ENCODE measurements at places on chromosomes 16 and 17.
A peak's percentile ranks its signal among the peaks of the same experiment; 100 is the strongest.

GRCh38 chr16:3282730-3283542 is at the start of gene ZNF263:
ZNF263 (plus strand) TSS chr16:3283491; CDS start chr16:3283819, 328 bp downstream.
- peak; percentile 98 for DNase-seq

- DNase-seq, result no peak
These were observed 26.7 kb downstream of the ITGAL start for GRCh38 chr16:30499284-30499683.

DNA sequence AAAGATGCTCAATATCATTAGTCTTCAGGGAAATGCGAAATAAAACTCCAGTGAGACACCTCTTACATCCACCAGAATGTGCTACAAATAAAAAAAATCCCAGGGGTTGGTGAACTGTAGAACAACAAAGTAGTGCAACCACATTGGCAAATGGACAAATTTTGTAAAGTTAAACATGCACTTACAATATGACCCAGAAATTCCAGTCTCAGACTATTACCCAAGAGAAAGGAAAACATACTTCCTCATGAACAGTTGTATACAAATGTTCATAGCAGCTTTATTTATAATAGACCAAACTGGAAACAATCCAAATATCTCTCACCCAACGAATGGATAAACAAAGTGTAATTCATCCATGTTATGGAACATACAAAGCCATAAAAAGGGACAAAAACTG is 239.5 kb downstream of the ABCC12 start:
- DNase-seq, result no peak

- no peak for DNase-seq
These were observed 719 bp downstream of the NGFR start for GRCh38 chr17:49495842-49496182.

DNA sequence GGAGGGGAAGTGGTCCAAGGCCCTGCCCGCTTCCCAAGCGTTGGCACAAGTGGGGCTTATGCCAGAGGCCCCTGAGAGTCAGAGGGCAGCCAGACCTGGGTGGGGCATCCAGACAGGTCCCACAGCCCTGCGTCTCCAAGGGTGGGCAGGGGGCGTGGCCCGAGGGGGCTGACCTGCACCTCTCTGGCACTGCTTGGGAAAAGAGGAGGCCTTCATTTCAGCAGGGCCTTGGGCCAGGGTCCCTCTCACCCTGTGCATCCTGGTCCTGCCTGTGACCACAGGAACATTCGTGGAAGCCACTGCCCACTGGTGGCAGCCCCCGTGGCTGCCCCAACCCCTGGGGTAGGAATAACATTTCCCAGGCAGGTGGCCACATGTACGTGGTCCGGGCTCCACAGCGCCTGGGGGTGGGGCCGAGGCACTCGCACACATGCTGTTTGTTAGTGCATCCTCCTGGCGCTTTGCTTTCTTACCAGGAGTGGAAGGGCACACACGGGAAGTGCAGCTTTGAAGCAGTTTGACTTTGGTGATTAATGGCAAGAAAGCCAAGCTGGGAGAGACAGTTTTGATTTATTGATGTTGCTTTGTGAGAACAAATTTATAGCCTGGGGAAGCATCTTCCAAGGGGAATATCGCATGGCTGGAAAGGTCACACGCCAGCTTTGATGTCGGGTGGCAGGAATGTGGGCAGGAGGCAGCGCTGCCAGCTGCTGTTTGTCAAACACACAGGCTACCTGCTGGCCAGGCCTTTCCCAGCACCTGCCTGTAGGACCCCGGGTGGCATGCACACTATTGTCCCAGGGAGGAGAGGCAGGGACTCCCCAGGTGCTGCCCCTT is 4.3 kb downstream of the CENPX start:
- DNase-seq, result no peak

DNA sequence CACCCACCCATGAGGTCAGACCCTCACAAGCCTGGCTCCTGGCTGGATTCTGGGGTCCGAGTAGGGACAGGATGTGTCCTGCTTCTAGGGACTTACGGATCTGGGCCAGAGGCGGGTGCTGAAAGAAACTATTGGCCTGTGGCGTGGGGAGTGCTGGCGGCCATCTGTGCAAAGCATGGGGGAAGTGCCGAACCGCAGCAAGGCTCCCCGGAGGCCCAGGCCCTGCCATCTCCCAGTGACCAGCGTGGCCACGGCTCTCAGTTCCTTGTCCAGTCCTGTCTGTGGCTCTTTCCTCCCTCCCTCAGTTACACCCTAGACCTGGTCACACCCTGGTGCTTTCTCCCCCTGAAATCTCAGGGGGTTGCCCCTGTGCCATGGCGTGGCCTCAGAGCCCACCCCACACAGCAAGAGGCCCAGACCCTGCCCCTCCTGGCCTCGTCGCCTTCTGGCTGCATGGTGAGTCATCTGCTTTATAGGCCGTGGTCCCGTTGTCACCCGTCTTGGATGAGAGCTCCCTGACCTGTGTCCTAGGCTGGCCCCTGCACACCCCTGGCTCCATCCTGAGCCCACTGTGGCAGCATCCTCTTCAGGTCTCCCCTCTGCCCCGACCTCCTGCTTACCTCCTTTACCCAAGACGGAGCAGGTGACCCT is 54.5 kb downstream of the PRMT7 start:
- DNase-seq, result peak; percentile 77

GRCh38 chr16:83472776-83473501 is 334.8 kb upstream of the HSBP1 start:
- no peak for DNase-seq

DNA sequence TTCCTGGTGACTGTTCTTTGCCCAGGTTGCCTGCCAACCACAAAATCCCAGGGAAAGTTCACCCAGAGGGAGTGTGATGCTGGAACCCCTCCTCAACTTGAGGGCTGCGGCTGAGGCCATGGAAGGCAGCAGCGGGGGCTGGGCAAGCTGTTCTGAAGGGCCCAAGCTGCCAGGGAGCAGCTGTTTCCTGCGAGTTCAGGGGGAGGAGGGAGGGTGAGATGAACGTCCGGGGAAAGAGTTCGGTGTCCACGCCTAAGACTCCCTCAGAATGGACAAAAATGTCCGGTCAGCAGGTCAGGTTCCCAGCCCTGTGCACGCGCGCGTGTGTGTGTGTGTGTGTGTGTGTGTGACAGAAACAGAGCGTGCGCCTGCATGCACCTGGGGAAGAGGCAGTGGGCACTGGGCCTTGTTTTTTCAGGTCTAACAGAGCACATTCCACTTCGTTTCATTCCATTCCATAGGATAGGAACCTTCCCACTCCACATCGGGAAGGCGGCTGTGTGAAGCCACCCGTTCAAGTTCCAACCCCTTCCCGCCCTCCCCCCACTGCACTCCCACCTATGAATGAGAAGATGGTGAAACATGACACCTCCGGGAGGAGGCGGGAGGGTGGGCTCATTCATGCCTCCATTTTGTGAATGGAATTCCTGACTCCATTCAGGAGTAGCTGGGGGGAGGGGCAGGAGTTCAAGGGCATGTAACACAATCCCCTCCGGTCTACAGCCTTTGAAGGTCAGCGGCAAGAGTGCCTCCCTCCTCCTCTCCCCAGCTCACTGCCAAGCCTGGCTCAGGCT is 15.7 kb downstream of the ETV4 start:
- DNase-seq, result no peak

- DNase-seq, result no peak
These were observed 26.4 kb downstream of the RNF43 start for GRCh38 chr17:58390884-58391283.

DNA sequence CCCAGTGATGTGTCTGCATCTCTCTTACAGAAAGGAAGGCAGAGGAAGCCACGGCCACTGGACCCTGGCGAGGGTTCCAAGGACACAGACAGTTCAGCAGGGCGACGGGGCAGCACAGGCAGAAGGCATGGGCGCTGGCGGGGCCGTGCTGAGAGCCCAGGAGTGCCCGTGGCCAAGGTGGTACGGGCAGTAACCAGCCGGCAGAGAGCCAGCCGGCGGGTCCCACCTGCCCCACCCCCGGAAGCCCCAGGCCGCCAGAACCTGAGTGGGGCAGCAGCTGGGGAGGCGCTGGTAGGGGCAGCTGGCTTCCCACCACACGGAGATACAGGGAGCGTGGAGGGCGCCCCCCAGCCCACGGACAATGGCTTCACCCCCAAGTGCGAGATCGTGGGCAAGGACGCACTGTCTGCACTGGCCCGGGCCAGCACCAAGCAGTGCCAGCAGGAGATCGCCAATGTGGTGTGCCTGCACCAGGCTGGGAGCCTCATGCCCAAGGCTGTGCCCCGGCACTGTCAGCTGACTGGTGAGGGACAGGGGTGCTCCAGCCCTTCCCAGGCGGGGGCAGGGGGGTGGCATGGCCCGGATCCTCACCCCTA is 7.8 kb downstream of the XYLT2 start:
- DNase-seq, result no peak

GRCh38 chr16:50644729-50645128 is 36.4 kb downstream of the SNX20 start:
- DNase-seq, result peak; percentile 26

DNA sequence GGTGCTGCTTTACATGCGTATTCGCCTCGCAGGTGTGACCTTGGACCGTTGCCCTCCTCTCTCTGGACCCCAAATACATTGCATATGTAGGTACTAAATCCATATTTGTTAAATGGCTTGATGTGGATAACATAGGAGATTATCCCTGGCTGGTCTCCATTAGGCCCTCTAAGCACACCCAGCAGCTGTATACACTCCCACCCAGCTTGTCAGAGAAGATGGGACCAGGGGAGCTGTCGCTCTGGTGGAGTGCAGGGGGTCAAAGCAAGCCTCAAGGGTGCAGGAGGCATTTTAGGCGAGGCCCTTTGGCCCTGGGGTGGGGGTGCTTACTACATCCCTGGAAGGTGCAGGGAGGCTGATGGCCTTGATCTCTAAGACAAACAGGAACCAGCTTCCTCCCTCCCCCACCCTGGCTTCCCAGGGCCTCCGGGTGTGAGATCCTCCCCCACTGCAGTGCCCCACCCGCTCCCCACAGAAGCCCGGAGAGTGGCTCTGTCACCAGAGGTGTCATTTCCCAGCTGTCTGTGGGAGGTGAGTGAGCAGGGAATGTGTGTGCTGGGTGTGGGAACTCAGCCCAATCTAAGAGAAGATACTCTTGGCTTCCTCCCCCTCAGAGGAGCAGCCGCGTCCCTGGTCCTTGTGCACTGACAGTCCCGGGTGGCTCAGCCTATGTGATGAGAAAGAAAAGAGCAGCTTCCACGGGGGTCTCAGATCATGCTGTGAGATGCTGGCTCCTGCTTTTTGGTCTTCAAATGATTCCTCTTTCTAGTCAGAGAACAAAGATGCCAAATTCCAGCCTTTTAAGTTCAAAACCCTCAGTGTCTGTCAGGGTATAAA is 1.4 kb upstream of the VAMP2 start:
- DNase-seq, result peak; percentile 86

GRCh38 chr16:67549240-67549639 is 13.1 kb upstream of the CTCF start:
- no peak for DNase-seq

DNA sequence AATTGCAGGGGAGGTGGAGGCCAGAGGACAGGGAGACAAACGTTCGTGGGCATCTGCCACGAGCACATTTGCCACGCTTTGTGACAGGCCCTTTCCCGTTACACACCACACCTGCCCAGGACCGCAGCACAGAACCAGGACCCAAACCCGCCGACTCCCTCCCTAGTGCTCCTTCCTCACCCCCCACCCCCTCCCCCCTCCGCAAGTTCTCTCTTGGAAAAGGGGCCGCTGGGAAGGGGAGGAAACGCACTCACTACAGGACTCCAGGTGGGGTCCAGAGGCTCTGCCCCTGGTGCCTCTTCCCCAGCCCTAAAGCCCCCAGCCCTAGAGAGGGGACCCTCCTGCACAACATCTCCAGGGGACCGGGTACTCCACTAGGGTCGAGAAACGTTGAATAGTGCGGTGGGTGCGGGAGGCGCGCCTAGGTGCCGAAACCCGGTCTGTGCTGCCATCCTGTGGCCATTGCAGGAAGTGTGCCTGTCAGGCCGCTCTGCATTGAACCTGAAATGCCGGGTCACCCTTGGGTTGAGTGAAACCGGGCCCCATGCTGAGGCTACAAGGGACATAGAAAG is 21.9 kb upstream of the EIF1 start:
- peak; percentile 74 for DNase-seq

GRCh38 chr17:43468691-43469139 is 15.1 kb upstream of the DHX8 start:
- DNase-seq, result peak; percentile 48

- no peak for DNase-seq
These were observed 165.6 kb downstream of the CA10 start for GRCh38 chr17:51992864-51993416.

GRCh38 chr17:43698678-43699437 is 37.1 kb upstream of the MEOX1 start:
- no peak for DNase-seq

GRCh38 chr16:25006504-25007056 is 8.6 kb downstream of the ARHGAP17 start:
- peak; percentile 88 for DNase-seq

Measured in inflammatory macrophage (primary cell).